ENCODE measurements at places on chromosomes 11 and 22. TPM values are rescaled to one million over a fixed set of nuclear protein-coding genes. Genes with fewer than 3 reads are reported as not detected.
A peak's percentile ranks its signal among the peaks of the same experiment; 100 is the strongest.

The INSC gene
- 0.16 TPM for total RNA-seq

DNA sequence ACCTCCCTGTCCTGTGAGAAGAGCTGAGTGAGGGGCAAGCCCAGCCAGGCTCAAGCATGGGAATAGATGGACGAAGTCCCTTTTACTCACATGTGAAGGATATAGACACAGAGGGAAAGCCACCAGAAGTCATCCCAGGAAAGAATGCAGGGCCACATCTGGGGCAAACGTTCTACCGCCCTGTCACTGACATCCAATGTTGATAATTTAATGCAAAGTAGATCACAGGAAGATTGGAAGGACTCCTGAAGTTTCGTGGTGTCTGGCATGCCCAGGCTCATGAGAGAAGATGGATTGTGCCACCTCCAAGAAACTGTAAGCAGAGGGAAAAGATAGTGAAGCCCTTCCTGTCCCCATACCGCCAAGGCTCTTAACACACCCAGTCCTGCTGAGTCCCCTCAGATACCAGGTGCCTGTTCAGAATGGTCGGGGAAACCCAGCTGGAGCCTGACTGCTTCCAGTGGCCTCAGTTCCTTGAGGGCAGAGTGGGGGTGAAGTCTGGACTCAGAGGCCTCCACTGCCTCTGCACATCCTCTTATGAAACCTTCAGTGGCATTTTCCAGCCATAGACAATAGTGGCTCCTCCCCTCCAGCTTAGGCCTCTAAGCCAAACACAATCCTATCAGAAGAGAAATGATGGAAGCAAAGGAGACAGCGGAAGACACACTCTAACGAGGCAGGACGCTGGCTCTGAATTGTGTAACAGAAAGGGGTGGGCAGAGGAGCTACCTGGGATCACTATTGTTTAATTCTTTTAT, 7.5 kb upstream of the STK33 start:
- no peaks in the 10 kb centered on the region for H3K36me3 ChIP-seq
- no peaks in the 10 kb centered on the region for H3K4me1 ChIP-seq
- H3K27ac ChIP-seq: no peak overlapping the region
- no peak overlapping the region for H3K4me3 ChIP-seq

DNA sequence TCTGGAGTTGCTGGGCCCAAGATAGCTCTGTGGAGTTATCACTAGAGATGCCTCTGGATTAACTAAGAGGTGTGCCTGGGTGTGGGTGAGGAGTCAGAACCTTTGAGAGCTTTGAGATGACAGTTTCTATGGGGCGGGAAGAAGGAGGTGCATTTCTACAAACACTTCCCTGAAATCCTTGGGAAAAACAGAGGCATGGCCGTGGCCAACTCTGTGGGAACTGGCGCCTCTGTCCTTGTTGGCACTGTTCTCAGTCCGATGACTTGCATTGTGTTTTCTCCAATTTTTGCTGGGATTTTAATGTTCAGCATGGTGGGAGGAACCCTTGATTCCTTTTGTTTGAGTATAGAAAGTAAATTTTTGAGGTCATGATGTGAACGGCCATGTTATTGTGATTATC, 115.8 kb upstream of the PARVA start:
- peaks cover 54% of the 10 kb centered on the region for H3K36me3 ChIP-seq
- no peak for DNase-seq
- no peaks in the 10 kb centered on the region for H3K4me1 ChIP-seq

- H3K4me1 ChIP-seq: no peaks in the 10 kb centered on the region
- H3K36me3 ChIP-seq: no peaks in the 10 kb centered on the region
- H3K4me3 ChIP-seq: no peak overlapping the region
- H3K27ac ChIP-seq: no peak overlapping the region
- DNase-seq: no peak
- H3K27me3 ChIP-seq: no peaks in the 10 kb centered on the region
Observed at GRCh38 chr11:33234397-33235190, 22.6 kb upstream of the HIPK3 start.

GRCh38 chr11:119421351-119421750, 1.6 kb downstream of the THY1 start:
- no peaks in the 10 kb centered on the region for H3K36me3 ChIP-seq
- no peak for DNase-seq
- no peak overlapping the region for H3K27ac ChIP-seq
- peaks cover 23% of the 10 kb centered on the region for H3K27me3 ChIP-seq
- H3K4me3 ChIP-seq: no peak overlapping the region
- peaks cover 16% of the 10 kb centered on the region for H3K4me1 ChIP-seq

DNA sequence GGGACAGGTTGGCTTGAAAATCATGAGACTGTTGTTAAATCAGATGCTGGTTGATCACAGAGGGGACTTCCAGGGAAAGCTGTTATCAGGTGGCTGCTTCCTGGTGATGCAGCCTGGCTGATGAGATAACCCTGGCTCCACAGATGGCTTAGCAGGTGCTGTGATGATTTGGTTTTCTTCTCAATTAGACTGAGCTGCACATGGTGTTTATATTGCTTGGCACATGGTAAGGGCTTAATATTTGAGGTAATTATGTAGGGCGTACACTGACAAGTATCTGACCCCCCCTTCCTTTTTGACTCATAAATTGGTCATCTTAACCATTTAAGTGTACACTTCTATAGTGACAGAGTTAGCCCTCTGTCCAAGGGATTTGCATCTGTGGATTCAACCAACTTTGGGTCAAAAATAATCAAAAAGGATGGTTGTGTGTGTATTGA, 7.0 kb downstream of the RPS3 start:
- DNase-seq: no peak
- no peak overlapping the region for H3K27ac ChIP-seq
- H3K36me3 ChIP-seq: peaks cover 57% of the 10 kb centered on the region
- peaks cover 15% of the 10 kb centered on the region for H3K4me1 ChIP-seq

DNA sequence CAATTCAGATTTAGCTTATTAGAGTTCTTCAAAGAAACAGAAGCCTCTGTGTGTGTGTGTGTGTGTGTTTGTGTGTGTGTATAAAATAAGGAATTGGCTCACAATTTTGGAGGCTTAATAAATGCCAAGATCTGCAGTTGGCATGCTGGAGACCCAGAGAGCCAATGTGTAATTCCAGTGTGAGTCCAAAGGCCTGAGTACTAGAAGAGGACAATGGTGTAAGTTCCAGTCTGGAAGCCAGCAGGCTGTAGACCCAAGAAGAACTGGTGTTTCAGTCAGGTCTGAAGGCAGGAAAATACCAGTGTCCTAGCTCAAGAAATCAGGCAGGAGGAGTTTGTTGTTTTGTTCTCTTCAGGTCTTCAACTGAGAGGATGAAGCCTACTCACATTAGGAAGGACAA, 20.0 kb downstream of the TMEM135 start:
- H3K4me3 ChIP-seq: no peak overlapping the region
- no peaks in the 10 kb centered on the region for H3K27me3 ChIP-seq
- no peaks in the 10 kb centered on the region for H3K36me3 ChIP-seq
- H3K27ac ChIP-seq: no peak overlapping the region

GRCh38 chr11:10986006-10986405, 128.2 kb upstream of the ZBED5 start:
- no peaks in the 10 kb centered on the region for H3K4me1 ChIP-seq
- H3K36me3 ChIP-seq: no peaks in the 10 kb centered on the region
- H3K27ac ChIP-seq: no peak overlapping the region
- no peak overlapping the region for H3K4me3 ChIP-seq

The INTS4 gene
- 65.2 TPM for total RNA-seq

DNA sequence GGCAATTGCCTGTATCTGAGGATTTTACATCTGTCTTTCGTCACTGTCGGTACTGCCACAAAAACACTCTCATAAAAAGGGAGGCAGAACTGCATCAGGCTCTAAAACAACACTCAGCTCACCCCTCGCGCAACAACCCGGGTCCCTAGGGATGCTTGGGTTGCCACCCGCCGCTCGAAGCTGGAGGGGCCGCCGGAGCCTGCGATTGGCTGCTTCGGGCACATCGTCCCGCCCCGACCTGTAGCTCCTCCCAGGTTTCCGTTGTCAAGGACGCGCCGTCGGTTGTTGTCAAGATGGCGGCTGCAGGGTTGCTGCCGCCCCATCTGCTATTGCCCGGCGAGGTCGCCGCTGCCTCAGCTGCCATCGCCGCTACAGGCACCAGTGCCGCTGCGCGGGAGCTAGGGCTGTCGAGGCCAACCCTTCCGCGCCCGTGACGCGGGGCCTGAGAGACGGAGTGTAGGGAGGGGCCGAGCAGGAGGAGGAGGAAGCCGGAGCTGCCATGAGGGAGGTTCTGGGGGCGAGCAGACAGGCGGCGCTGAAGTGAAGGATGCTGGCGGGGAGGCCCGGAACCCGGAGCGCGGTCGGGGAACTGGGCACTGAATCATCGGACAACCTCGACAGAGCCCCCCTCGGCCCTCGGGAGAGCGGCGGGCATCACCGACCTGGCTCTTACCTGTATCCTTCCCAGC, at the start of gene CEP126:
TSS of gene CEP126 (plus strand) at position 273 of the 689 bp plus-strand sequence. CDS start at position 548, 275 bp downstream.
- H3K4me1 ChIP-seq: peaks cover 11% of the 10 kb centered on the region
- H3K27ac ChIP-seq: peak within 1 kb of the TSS; percentile 95
- H3K36me3 ChIP-seq: no peaks in the 10 kb centered on the region
- peak within 1 kb of the TSS; percentile 61 for H3K4me3 ChIP-seq

DNA sequence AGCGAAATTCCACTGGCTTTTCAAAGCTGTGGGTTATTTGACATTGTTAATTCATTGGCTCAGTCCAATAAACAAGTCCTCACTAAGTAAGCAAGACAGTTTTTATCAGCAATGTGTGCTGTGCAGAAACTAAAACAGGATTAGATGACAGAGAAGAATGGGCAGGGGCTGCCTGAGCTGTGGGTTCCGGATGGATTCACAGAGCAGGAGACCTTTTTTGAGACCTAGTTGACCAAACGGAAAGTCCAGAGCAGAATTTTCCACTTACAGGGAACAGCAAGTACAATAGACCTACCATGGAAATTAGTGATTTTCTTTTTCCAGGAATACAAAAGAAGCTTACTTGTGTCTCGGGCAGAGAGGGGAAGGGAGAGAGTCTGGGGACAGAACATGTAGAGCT, 5.2 kb upstream of the KDM4F start:
- peaks cover 3% of the 10 kb centered on the region for H3K27me3 ChIP-seq
- no peaks in the 10 kb centered on the region for H3K4me1 ChIP-seq
- no peak overlapping the region for H3K27ac ChIP-seq
- H3K36me3 ChIP-seq: no peaks in the 10 kb centered on the region

The VWCE gene
- total RNA-seq: 0.95 TPM

GRCh38 chr11:92122561-92122960, 102.1 kb upstream of the FAT3 start:
- no peak for DNase-seq
- no peaks in the 10 kb centered on the region for H3K27me3 ChIP-seq
- no peak overlapping the region for H3K4me3 ChIP-seq

GRCh38 chr11:120160436-120160835, 22.5 kb upstream of the TRIM29 start:
- H3K4me1 ChIP-seq: no peaks in the 10 kb centered on the region
- no peak overlapping the region for H3K4me3 ChIP-seq
- H3K27ac ChIP-seq: no peak overlapping the region
- DNase-seq: no peak

- no peak for DNase-seq
- peak overlapping the region; percentile 28 for H3K27ac ChIP-seq
- H3K4me3 ChIP-seq: no peak overlapping the region
- peaks cover 13% of the 10 kb centered on the region for H3K27me3 ChIP-seq
Observed at GRCh38 chr22:42716649-42717127, 4.0 kb downstream of the A4GALT start.

The SPINDOC gene
- total RNA-seq: 15.6 TPM

- H3K36me3 ChIP-seq: no peaks in the 10 kb centered on the region
- no peak for DNase-seq
- no peak overlapping the region for H3K4me3 ChIP-seq
- H3K27me3 ChIP-seq: no peaks in the 10 kb centered on the region
Observed at GRCh38 chr22:46462726-46463371, 74.6 kb downstream of the CELSR1 start.

- H3K27ac ChIP-seq: no peak overlapping the region
- no peaks in the 10 kb centered on the region for H3K4me1 ChIP-seq
- H3K4me3 ChIP-seq: no peak overlapping the region
- no peaks in the 10 kb centered on the region for H3K27me3 ChIP-seq
- DNase-seq: no peak
- no peaks in the 10 kb centered on the region for H3K36me3 ChIP-seq
Observed at GRCh38 chr11:123321636-123322035, 108.4 kb upstream of the GRAMD1B start.

GRCh38 chr22:40236131-40236665, 58.5 kb downstream of the TNRC6B start:
- no peak for DNase-seq
- H3K27ac ChIP-seq: no peak overlapping the region
- H3K4me3 ChIP-seq: no peak overlapping the region
- peaks cover 6% of the 10 kb centered on the region for H3K36me3 ChIP-seq

The OSM gene
- total RNA-seq: 17.4 TPM

GRCh38 chr11:67366546-67366945, 6.9 kb downstream of the CLCF1 start:
- H3K4me3 ChIP-seq: no peak overlapping the region
- H3K4me1 ChIP-seq: peaks cover 79% of the 10 kb centered on the region
- no peaks in the 10 kb centered on the region for H3K27me3 ChIP-seq
- DNase-seq: no peak

The LRRC32 gene
- total RNA-seq: 1.4 TPM

The APOBEC3F gene
- total RNA-seq: 30.1 TPM

DNA sequence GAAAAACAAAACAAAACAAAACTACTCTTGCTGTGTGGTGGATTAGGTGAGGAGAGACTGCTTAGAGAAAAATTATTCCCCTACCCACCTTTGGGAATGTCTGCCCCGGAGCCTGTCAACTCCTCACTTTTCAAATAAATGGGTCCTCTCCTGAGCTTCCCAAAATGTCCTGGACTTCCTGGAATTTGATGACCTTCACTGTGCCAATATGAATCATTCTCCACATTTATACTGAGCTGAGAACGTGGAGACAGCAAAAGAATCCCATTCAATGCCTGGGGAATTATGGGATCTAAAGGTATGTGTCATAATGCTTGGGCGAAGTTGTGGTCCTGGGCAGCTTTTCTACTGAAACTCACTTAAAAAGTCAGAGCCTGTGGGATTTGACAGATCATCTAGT, 136.8 kb downstream of the KIF18A start:
- H3K4me1 ChIP-seq: no peaks in the 10 kb centered on the region
- no peak for DNase-seq
- H3K36me3 ChIP-seq: no peaks in the 10 kb centered on the region
- no peaks in the 10 kb centered on the region for H3K27me3 ChIP-seq
- H3K27ac ChIP-seq: no peak overlapping the region

The FZD4 gene
- total RNA-seq: 0.11 TPM

DNA sequence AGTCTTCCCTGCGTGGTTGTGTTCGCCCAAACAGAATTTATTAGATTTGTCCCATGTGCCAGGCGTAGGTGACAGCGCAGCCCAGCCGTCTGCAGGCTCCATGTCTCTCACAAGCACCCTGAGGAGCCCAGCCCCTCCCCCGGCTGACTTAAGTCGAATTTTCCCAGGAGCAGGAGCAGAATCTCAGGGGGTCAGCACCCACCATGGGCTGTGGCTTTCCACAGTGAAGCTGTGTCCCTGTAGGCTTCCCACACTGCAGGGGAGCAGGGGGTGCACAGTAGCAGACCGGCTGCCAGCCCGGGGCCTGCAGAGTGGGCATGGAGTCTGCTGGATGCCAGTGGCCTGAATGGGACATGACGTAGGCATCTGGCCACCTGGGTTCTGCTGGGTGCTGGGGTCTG, 16.0 kb downstream of the PARVG start:
- no peak overlapping the region for H3K4me3 ChIP-seq
- no peaks in the 10 kb centered on the region for H3K27me3 ChIP-seq
- H3K36me3 ChIP-seq: peaks cover 46% of the 10 kb centered on the region
- no peak overlapping the region for H3K27ac ChIP-seq
- DNase-seq: no peak
- H3K4me1 ChIP-seq: peaks cover 38% of the 10 kb centered on the region

Data from natural killer cell (primary cell).